Gastroesophageal sphincter (tissue), 4 donors: ENCODE measurements at places on chromosomes 4 and X. TPM values are rescaled to one million over a fixed set of nuclear protein-coding genes. Genes with fewer than 3 reads are reported as not detected.

Gene LRIT3
- total RNA-seq: not detected

- no peak for ATAC-seq
Measured at GRCh38 chr4:138951764-138952163, 63.8 kb upstream of the NOCT start.

- ATAC-seq: no peak
Measured at GRCh38 chrX:9312922-9313867, 151.7 kb upstream of the TBL1X start.

DNA sequence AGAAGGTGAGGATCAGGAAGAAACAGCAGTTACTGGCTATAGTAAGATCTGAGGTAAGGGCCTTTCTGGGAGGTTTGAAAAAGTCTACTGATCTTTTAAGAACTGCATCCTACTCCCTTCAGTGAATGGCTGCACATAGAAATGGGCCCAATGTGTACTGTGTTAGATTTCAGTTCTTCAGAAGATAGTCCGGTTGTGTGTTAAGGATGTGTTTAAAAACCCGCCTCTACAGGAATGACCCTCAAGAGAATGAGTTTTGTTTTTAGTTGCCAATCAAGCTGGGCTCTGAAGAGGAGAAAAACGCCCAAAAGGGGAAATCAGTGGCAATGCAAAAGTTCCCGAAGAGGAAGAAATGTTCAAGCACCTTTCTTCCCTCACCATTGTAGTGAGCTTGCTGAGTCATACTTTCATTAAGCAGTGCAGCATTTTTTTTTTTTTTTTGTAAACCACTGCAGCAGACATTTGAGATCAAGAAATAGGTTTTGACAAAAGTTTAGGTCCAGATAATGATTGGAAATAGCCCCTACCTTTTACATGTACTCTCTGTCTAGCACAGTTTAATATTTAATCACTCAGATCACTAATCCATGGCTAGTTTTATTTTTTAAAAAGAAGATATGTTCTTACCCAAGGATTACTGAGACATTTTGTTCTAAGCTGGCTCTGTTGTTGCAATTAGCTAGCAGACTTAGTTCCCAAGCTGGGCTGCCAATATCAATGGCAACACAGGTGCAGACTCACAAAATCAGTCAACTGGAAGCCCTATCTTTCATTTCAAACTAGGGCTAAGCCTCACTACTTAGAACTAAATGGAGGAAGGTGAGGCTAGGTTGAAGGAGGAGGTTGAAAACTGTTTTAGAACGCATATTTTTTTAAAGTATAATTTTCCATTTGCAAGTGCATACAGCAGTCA, 7.0 kb upstream of the TRPC5OS start:
- ATAC-seq: peak; percentile 37

DNA sequence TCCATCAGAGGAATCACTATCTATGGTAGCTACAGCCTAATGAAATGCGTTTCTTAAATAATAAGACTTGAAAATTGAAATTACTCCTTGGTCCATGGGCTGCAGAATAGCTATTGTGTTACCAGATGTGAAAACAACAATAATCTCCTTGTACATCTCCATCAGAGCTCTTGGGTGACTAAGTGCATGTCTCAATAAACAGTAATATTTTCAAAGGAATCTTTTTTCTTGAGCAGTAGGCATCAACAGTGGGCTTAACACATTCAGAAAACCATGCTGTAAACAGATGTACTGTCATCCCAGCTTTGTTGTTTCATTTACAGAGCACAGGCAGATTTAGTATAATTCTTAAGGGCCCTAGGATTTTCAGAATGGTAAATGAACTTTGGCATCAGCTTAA, 67.3 kb downstream of the GLUD2 start:
- ATAC-seq: no peak

DNA sequence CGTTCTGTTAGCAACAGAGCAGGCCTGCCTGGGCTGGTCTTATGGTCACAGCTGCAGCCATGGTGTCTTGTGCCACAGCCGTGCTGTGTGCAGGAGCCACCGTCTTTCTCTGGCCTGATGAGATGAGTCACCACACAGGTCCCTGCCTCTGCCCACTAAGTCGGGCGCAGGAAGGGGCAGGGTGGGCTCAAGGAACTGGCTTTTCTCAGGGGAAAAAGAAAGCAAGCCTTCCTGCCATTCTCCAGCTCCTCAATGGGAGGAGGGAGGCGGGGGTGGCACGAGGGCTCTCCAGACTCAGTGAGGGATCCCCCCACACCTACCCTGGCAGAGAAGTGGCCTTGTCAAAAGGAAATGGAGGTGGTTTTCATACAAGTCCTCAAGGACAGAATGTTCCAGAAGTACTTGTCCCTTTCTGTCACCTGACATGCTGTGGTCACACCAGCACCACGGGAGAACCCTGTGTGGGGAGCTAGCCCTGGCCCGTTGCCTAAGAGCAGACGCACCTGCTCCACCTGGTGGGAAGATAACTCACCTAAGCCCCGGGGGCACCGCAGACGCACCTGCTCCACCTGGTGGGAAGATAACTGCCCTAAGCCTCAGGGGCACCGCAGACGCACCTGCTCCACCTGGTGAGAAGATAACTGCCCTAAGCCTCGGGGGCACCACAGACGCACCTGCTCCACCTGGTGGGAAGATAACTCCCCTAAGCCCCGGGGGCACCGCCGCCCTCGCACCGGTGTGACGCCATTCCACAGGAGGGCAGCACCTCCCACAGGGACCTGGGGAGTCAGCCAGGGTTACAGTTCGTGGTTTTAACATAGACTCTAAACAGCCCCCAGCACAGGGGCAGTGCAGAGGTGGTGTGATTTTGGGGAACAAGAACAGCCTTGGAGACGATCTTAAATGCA, 18.5 kb downstream of the UVSSA start:
- ATAC-seq: no peak

DNA sequence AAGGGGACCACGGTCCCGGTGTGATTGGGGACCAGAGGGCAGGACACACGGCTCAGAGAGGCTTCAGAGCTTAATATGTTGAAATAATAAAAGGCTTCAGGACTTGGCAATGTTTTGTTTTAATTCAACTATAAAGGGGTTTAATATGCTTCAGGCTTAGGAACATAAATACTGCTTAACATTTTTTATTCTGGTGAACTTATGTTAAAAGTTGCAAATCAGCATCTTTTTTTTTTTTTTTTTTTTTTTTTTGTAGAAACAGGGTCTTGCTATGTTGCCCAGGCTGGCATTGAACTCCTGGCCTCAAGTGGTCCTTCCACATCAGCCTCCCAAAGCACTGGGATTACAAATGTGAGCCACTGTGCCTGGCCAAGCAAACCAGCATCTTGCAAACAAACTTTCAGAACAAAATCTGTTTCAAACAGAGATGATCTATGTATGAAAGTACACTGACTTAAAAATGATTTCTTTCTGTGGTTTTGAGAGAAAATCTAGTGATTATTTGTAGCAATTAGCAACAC, 37.7 kb downstream of the RHOH start:
- ATAC-seq: no peak
